ENCODE measurements at places on chromosomes 4 and X. TPM values are rescaled to one million over a fixed set of nuclear protein-coding genes. Genes with fewer than 3 reads are reported as not detected.

The USP17L25 gene
- total RNA-seq: not detected

The PAGE5 gene
- total RNA-seq: not detected

The CT45A3 gene
- not detected for total RNA-seq

The CEP135 gene
- 4.0 TPM for total RNA-seq

The IL3RA gene
- total RNA-seq: 6.7 TPM

The IL13RA2 gene
- not detected for total RNA-seq

The IBSP gene
- total RNA-seq: not detected

The SHROOM4 gene
- total RNA-seq: 3.3 TPM

The FRMPD4 gene
- total RNA-seq: 0.35 TPM

The MAGEB1 gene
- total RNA-seq: not detected

Measured in colonic mucosa (tissue), 4 donors.